Stimulated activated CD4-positive, alpha-beta T cell treated with anti-CD3 and anti-CD28 coated beads, Interleukin-1b, Interleukin-23, amount 100 ng/mL, for 24 hours (primary cell): ENCODE measurements at places on chromosomes 13 and 19.

DNA sequence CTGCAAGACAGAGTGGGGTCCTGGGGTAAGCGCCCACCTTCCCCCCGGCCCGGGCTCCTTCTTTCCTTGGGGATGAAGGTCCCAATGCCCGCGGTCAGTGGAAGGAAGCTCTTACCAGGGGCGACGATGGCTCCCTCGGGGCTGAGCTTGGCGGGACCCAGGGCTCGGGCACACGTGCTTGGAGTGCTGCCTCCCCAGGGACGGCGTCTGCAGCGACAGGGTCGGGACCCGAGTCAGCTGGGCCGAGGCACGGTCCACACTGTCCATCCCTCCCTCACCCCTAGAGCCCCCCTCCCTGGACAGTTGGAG, 3.5 kb downstream of the JSRP1 start:
- no peak for DNase-seq

DNA sequence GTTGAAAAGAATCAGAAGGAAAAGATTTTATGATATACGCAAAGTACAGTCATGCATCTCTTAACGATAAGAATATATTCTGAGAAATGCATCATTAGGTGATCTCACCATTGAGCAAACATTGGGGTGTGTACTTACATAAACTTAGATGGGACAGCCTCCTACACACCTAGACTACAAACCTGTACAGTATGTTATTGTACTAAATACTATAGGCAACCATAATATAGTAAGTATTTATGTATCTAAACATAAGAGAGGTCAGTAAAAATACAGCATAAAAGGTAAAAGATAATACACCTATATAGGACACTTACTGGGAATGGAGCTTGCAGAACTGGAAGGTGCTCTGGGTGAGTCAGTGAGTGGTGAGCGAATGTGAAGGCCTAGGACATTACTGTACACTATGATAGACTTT, 254.6 kb downstream of the SPRY2 start:
- no peak for DNase-seq

DNA sequence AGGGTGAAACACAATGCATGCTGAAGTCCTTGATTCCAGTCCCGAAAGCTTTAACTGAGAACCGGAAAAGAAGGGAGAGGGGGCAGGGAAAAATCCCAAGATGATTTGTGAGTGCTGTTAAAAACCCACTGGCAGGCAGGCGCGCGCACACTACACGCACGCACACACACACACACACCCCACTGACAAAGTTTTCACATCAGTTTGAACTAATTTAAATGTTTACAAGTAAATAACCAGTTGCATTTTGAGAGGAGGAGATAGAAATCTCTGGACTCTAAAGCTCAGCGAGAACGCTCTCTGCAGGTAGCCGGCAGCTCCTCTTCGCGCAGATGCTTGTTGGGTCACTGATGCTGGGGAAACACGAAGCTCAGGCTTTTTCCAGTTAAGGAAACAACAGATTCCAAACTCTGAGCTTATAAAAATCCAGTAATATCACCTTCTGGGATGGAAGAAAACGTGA, 818 bp upstream of the SLITRK1 start:
- no peak for DNase-seq

DNA sequence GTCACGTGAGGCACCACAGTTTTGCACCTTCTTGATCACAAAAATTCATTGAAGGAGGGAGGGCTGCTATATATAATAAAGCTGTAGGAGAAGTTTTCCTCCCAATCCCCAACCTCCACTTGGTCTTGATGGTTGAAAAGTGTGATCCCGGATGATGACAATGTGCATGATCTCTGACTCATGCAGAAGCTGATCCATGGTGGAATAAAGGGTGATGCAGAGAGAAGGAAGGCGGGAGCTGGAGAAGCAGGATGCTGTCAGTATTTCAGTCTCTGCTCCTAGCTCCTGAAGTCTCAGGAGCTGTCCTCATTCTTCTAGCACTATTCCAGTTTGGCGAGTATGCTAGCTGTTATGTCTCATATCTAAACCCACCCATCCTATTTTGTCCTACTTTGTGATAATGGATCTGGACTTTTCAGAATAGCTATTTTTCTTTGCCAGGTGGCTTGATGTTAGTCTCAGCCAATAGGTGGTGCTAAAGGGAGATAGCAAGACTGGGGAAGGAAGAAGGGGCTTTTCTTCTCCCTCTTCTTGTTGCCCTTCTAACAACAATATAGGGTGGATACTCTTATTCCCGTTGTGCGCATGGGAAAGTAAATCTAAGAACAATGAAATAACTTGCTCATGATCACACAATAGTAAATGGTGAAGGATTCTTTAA, 65.6 kb upstream of the HTR2A start:
- no peak for DNase-seq
